ENCODE measurements at places on chromosomes 5 and 9. TPM values are rescaled to one million over a fixed set of nuclear protein-coding genes. Genes with fewer than 3 reads are reported as not detected.

GRCh38 chr5:167595196-167595595 is 696.2 kb upstream of the WWC1 start:
- DNase-seq, result no peak

DNA sequence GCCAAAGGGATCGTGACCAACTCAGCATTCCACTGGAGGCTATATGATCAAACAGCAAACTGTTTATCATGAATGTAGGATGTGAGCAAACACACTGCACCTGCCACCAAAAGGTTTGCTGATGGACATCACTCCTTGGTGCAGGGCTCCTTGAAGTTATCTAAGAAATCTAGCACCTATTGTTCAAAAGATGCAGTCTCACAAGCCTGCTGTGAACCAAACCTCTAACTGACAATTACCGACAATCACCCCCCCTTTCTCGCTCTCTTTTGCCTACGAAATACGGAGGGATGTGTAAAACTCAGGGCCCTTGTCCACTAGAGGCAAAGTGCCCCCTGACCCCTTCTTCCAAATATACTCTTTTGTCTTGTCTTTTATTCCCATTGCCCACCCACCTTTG is 2.5 kb upstream of the CLTA start:
- no peak for DNase-seq

DNA sequence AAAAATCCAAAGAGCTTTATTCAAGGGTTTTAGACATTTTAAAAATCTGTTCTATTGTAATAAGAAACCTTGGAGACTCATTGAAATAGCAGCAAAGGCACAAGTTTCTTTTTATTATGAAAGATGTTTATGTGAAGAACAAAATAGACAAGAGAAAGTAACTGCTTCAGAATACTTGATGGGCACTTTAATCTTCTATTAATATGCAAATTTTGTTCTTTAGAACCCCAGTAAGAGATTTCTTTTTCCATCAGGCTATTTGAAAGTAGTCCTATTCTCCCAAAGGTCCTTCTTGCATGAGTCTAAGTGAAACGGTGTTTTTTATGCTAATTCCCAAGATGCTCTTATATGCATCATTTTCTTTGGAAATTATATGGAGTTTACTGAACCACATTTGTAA is 602.0 kb downstream of the EFNA5 start:
- DNase-seq, result no peak

GRCh38 chr5:96851312-96852062 is 24.8 kb upstream of the ERAP2 start:
- no peak for DNase-seq

DNA sequence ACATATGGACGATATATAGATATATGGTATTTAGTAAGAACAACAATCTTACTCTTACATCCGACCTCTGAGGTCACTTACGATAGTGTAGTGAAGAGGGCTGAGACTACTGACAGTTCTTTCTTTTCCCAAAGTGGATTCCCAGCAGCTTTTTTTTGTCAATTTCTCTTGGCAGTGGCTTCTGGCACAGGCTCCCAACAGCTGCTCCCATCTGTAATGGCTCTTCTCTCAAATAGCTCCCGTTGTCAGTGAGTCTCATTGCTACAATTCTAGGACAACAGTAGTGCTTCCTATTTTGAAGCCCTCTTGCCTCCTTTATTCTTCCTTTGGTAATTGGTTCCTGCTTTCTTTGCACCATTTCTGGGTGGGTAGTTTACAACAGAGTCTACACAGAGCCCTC is 68.4 kb downstream of the SLC25A46 start:
- DNase-seq, result no peak

- DNase-seq, result no peak
These were observed 264.8 kb downstream of the CSNK1G3 start for GRCh38 chr5:123776761-123777160.

GRCh38 chr5:56467176-56467717 is 234.1 kb upstream of the ANKRD55 start:
- no peak for DNase-seq

DNA sequence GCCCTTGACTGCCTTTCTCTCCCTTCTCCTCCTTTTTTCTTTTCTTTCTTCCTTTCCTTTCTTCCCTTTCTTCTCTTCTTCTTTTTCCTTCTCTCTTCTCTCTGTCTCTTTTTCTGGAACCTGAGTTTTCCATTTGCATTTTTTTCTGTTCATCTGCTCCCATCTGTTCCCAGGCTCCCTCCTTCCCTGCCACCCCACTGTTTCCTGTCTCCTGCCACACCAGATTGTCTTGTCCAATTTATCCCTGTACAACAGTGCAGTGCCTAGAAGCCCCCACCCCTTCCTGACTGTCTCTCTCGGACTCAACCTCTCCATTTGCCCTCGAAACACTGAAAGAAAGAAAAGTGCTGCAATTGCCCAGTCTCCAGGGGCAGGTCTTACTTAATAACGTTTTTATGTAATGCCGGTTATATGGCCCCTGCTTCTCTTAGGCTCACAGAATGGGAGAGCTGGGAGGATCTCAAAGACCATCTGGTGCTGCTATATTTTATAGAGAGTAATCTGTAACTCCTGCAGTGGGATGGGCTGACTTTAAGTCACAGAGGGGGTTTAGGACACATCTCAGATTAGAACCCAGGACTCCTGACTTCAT is 101.4 kb downstream of the RALGPS1 start:
- DNase-seq, result no peak

The KCNV2 gene
- not detected for total RNA-seq

The CAMK2A gene
- total RNA-seq, result 0.22 TPM

The DMRTA1 gene
- not detected for total RNA-seq

The ANKRD34B gene
- total RNA-seq, result not detected

The SLC36A3 gene
- not detected for total RNA-seq

The PCDHA3 gene
- total RNA-seq, result not detected

Measured in CD4-positive, alpha-beta T cell (primary cell).